ENCODE measurements at places on chromosomes 4 and X.

- DNase-seq, result no peak
Measured at GRCh38 chrX:143115466-143115865, 89.7 kb downstream of the SPANXN4 start.

GRCh38 chr4:140240237-140240636 is 86.3 kb upstream of the MAML3 start:
- no peak for DNase-seq

DNA sequence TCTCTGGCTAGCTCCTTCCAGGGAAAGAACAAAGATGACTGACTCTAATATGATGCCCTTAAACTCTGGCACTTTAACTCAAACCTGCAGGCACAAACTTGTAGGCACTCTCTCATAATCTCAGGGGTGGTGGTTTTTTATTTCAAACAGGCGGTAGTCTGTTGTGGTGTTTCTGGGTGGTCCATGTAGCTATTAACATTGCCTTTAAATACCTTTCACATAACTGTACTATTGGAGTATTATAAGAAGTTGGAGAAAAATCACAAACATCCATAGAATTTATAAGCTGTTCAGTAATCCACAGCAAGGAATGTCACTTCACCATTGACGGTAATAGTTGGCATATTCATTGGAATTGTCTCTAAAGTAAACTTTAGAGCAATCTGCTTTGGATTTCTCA is 204.2 kb upstream of the PDE5A start:
- DNase-seq, result no peak

DNA sequence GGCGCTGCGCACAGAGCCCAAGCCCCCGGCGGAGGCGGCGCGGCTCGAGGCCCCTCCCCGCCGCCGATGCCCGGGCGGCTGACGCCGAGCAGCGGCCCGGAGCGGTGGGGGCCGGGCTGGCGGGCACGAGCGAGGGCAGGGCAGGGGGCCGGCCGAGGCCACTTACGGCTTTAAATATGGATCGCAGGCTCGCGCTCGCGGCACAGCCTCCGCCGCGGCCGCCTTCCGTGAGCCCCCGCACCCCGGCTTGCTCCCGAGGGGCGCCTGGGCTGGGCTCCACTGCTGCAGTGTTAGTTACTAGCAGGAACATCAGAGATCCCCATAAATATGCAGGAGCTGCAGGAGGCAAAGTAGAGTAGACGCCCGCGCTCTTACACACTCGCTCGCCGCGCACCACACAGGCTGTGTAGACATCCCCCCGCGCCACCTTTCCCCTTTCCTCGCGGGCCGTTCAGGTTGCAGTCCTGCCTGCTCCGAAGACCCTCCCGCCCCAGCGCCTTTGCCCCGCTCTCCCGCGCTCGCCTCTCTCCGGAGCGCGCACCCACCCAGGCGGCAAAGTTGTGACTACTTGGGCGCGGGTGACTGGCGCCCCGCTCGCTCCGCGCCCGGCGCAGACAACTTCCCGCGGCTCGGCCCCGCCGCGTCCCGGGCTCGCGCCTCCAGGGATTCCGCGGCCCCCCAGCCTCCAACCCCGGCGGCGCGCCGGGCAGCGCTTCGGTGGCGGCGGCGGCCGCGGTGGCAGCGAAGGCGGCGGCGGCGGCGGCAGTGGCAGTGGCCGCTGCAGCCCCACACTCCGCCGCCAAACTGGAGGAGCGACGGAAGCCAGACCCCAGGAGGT is 152.0 kb upstream of the SLC4A4 start:
- DNase-seq, result peak; percentile 44

- DNase-seq, result peak; percentile 29
Measured at GRCh38 chrX:78092296-78092695, 11.8 kb upstream of the PGK1 start.

DNA sequence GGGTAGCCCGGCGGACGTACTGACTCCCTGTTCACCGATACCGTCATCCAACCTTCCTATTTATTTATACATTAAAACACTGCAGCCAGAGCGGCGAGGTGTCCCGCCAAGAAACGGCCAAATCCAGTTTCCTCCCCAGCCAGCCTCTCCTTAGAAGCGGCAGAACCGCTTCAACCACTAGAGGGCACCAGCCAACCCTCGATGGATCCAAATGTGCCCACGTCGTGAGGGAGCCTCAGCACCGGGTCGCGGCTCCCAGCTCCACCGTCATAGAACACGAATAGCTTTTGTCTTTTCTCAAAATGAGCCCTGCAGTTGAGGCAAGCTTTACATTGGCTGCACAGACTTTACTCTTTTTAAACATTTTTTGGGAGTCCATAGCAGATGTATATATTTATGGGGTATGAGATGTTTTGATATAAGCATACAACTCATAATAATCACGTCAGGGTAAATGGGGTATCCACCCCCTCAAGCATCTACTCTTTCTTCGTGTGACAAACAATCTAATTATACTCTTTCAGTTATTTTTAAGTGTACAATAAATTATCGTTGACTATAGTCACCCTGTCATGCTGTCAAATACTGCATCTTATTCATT is 13.0 kb upstream of the HELT start:
- peak; percentile 77 for DNase-seq

DNA sequence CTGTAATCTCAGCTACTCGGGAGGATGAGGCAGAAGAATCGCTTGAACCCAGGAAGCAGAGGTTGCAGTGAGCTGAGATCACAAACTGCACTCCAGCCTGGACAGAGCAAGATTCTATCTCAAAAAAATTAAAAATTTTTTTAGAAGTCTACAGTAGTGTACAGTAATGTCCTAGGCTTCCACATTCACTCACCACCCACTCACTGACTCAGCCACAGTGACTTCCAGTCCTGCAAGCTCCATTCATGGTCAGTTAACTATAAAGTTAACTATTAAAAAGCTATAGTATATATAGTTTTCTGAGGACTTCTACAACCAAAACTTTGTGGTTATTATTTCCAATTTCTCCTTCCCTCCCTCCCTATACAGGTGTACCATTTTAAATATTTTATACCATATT is 34.7 kb upstream of the NEUROG2 start:
- no peak for DNase-seq

- DNase-seq, result no peak
Measured at GRCh38 chr4:38539501-38539900, 124.5 kb upstream of the KLF3 start.

DNA sequence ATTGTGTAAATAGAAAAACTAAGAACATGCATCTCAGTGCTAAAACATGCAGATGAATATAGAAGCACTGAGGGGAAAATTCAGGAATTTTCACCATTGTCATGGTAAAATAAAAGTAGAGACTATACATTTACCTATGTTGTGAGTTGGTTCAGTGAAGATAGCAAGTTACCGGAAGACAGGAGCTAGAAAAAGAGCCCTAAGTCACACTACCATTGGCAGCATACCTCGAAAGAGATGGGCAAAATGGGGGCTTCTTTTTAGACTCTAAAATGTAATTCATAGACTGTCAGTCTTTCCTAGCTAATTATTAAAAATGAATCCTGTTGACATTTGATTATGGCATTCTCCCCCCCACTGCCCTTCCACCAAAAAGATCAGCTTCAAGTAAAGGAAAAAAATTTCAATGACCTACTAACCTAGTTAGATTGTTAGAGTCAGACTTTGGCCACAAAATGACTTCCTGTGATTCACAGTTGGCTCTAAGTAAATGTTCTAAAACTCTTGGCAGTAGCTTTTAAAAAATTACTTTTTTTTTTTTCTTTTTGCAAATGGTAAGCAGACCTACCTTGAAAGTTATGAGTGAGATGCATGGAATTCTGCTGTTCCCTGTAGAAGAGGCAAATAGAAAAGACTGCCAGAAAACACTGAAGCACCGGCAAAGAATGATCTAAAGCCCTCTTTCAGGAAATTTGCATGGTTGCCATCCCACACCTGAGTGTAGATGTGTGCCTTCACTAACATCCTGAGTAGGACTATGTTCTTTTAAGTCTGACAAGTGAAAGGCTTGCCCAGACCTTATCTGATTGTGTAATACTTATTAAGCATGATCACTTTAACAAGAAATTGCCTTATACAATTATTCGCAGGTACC is 26.4 kb upstream of the ARSJ start:
- DNase-seq, result no peak

- DNase-seq, result no peak
Measured at GRCh38 chr4:6307230-6307629, 37.6 kb downstream of the WFS1 start.

DNA sequence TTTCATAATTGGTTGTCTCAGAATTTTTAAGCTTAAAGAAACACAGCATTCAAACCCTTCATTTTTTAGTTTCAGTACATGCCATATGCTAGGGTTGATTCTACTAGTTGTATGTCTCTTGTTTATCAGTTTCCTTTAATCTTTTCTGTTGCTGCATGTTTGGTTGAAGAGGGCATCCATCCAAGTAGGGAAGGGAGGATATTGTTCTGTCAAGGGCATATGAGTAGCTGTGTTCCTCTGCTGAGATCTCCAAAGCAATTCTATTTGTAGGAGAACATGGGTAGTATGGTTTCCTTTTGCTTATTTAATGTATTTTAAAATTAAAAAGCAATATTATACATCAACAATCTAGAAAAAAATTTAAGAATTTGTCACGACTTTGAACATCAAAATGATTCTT is 167.7 kb downstream of the FHIP1A start:
- no peak for DNase-seq

- DNase-seq, result no peak
Measured at GRCh38 chrX:19554786-19555185, 39.5 kb upstream of the MAP3K15 start.

DNA sequence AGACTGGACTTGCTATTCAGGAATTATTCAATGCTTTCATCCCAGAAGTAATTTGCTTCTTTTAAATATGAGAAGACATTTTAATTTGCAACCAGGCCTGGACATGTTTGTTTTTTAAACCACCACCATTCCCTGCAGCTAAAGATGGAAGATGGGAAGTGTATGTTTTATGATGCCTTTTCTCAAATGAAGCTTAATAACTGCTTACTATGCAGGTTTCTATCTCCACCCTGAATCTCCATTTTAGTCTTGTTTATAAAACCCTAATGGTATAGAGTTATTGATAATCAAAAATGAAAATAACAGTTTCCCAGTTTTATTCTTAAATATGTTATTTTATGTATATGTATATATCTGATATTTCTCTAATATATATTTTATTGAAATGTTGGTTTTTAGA is 418.9 kb downstream of the C4orf33 start:
- no peak for DNase-seq

DNA sequence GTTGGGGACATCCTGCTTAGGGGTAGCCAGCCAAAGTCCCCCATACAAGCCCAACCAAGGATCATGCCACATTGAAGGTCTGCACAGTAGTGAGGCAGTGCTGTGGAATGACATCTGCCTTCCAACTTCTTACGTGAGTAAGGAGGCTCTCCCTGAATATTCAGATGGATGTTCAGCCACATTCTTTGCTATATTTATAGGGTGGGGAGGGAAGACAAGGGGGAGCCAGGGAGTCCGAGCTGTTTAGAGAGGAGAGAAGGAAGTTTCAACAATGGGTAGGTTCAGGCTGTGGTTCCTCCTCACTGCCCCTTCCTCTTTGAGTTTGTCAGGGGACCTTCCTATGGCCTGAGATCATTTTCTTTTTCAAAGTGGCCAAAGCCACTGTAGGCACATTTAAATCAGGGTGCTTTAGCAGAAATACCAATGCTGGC is 29.8 kb downstream of the MSN start:
- DNase-seq, result no peak

- DNase-seq, result no peak
Measured at GRCh38 chr4:158295053-158295452, 84.8 kb downstream of the TMEM144 start.

GRCh38 chr4:1790005-1790404 is 3.1 kb upstream of the FGFR3 start:
- no peak for DNase-seq

GRCh38 chrX:118565853-118566252 is 70.2 kb downstream of the DOCK11 start:
- DNase-seq, result no peak

- no peak for DNase-seq
Measured at GRCh38 chr4:121669163-121669550, 27.6 kb downstream of the ANXA5 start.

DNA sequence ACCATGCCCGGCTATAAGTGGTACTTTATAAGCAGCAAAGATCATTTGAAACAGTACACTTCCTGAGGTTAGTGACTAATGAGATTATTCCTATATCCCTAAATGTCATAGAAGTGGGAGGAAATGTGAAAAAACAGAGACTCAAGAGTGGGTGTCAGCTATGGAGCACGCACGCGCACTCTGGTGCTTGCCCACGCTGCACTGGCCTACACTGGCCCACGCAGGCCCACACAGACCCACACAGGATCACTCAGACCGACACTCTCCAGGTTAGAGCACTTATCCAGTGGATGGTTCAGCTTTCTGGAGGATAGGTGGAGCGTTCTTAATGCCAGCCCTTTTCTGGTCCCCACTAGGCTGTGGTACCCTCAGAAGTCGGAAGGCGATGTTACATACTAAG is 78.5 kb downstream of the IL1RAPL1 start:
- no peak for DNase-seq

DNA sequence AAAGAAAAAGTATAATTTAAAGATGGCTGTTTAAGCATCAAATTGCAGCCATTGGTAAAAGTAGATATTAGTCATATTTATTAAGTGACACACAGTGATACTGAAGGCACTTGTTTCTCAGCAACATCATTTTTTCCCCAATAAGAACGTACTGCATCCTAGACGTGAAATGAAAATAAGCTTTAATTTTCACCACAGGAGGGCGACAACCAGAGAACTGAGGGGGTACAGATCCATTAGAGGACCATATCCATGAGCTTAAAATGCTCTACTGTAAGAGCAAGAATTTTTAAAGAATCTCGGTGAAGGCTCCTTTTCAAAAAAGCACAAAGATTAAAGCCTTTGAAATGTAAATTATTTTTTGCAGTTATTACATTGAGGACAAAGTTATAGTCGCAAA is 33.4 kb downstream of the FRG1 start:
- no peak for DNase-seq

GRCh38 chrX:9562851-9563250 is 98.0 kb downstream of the TBL1X start:
- DNase-seq, result no peak

DNA sequence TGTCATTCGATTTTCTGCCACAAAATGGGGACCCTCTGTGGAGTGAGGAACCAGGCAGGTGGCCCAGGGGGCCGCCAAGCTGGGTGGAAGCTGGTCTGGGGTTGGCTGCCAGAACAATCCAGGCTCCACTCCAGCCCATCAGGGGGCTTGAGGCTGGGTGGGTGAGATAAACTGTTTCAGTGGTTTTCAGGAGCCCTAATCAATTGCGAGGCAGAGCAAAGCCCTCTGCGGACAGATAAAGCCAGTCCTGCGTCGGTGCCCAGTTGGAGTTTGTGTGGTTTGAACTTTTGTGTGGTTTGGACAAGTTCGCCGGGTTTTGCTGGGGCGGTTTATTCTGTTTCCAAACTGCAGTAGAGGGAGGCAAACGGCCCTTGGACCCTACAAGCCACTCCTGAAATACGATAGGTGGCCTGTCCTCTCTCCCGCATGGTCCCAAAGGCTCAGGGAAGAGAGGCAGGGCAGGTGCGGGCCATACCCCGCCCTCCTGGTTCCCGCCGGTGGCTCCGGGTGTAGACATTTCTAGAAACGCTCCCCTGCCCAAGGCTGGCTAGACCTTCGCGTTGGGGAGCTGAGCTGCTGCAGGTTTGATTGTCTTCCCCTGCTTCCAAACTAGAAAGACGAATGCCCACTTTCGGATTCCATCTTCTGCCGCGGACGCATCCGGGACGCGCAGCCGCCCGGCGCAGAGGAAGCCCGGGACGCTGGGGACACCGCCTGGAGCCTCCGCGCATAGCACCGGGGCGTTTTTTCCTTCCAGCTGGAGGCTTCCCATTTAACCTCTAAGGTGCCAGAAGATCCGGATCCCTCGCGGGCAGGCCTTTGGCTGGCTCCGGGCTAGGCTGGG is 169.0 kb upstream of the BCOR start:
- DNase-seq, result peak; percentile 67

All from activated T-cell treated with anti-CD3 and anti-CD28 coated beads, Interleukin-2, amount 50 U/mL, for 1 hour (primary cell).